ENCODE measurements at places on chromosomes 3 and 15.
A peak's percentile ranks its signal among the peaks of the same experiment; 100 is the strongest.

DNA sequence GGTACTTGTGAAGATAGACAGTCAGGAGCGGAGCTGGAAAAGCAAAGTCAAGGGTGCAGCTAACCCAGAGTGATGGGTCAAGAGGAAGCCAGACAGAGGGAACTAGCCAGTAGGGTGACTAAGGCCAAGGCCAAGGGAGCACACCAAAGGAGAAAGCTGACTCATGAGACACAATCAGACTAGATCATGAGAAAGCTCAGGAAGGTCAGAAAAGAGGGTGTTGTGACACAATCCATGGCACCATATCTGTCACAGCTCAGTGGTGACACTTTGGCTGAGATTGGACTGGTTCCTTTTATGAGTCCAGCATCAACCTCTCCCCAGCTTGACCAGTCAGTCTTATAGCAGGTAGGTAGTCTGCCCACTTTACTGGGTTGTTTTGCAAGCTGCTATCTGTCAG is 22.2 kb downstream of the P2RY1 start:
- DNase-seq, result no peak

DNA sequence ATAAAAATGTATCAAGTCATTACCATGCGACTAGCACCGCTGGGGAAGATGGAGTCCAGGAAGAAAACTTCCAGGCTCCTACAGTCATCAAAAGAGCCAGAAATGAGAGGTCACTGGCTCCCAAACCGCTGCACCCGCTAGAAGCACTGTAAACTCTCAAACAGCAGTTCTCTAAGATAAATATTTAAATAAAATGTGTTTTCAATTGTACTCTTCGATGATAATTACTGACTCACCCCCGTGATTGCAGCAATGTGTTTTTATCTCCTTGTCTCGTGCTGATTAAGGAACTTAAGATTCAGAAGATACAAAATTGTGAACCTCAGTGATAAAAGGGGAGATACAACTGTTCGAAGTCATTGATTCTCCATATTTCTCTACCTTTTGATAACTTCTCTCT is 45.8 kb upstream of the FOXP1 start:
- DNase-seq, result no peak

DNA sequence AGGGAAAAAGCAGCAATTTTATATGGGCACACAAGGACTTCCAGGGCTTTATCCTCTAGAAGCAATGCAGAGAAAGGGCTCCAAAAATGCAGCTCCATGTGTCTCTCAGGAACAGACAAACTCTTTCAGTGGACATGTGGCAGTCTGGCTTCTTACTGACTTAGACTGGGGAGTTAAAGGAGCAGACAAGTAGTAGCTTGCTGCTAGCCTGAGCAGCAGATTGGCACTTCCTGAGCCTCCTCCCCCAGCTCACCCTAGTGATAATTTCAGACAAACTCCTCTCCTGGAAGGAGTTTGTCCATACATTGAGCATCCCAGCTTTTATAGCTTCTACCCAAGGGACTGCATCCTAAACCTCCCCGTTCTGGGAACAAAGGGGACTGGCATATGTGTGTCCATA is 101.7 kb upstream of the MANF start:
- DNase-seq, result no peak

DNA sequence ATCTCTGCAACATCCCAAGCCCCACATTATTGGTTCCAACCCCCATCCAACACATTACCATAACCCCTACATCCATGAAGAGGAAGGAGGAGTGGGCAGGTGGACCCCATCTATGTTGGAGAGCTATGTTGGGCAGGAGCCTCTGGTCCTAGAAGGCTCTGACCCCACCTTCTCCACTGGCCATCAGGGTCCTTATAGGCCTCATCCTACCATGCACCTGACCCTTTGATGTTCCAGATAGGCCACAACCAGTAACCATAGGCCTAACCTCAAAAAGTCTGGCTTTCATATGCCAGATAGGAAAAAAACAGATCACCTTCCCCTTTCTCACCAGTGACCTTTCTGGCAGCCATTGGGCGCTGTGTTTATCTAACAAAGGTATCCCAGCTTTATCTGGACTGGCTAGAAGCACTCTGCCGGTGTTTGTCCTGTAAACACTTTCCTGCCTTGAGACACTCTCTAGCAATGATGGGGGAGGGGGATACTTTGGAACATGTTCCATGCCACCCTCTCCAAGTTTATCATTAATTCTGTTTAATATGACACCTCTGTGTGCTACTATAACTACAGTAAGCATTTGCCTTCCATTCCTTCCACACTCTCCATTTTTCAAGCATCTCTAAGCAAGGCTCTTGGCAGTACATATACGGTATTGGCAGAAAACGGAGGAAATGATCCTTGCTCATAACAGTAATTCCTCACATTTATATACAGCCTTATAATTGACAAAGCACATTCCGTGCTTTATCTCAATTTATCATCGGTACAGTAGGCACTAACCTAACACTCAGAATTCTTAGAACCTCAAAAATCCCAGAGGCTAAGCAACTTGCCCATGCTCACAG is 377.1 kb downstream of the VPS13C start:
- DNase-seq, result no peak

- DNase-seq, result no peak
Observed at GRCh38 chr15:93180656-93181055, 91.6 kb upstream of the RGMA start.

DNA sequence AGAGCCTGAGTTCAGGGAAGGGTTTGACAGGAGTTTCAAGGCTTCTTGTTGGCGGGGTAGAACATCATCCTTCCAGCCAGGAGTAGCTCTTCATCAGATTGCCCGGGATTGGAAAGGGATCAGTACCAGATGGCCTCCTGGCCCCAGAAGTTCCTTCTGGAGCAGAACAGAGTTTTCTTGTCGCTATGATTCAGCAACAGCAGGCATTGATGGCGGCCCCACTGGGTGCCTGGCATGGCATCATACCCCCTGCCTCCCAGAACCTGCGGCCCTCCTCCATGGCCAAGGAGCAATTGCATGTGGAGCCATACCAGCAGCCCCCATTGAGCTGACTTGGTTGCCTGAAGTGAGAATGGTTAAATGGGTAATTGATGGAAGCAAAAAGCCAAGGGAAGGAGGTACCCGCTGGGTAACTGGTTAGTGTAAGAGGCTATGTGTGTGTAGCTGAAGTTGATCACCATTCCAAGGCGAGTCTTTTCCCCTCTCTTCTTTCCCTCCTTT is 305.6 kb downstream of the PTPRG start:
- no peak for DNase-seq

DNA sequence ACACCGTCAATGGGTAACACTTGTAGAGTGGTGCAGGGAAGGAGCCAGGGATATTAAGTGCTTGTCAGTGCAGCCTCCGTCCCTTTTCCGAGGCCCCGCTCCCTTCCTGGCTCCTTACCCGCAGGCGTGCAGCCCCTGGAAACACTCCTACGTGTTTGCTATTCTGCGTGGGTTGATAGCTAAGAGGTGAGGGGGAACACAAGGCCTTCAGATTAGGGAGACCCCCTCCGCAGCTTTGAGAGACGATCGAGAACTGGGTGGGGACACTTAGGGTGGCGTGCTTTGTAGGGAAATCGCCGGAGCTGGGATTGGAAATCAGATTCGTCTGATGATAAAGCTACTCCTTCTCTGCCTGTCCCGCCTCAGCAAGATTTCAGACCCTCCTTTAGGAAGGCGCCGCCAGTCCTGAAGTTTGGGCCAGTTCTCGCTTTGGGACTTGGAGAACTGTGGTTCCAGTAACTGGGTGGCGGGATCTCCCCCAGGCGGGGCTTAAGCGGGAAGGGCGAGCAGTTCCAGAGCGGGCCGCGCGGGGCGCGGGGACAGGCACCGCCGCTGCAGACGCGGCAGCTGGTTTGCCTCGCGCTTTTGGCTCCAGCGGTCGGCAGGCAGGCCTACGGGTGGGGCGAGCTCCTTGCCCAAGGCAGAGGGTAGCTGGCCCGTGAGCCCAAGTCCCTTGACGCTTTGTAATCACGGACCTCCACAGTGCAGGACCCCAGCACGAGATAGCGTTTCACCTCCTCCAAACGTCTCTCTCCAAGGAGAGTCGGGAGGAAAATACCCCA is 8.0 kb upstream of the FAM107A start:
- DNase-seq, result peak; percentile 54

- no peak for DNase-seq
Observed at GRCh38 chr15:78047761-78048627, 29.5 kb downstream of the TBC1D2B start.

DNA sequence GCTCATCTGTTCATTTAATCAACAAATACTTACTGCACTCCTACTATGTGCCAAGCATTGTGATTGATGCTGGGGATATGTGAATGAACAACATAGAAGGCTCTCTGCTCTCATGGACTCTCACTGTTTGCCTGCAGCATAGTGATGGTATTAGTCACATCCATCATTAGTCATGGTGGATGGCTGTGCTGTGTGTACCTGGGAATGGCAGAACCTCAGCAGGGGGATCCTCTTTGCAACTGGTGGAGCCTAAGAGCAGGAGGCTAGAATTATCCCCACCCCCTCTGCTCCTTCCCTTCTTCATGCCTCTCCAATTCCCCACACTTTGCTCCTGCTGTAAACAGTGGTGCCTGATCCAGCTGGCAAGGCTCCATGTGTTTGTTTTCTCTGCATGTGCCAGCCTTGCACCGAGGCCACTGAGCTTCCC is 20.5 kb downstream of the BOC start:
- no peak for DNase-seq

DNA sequence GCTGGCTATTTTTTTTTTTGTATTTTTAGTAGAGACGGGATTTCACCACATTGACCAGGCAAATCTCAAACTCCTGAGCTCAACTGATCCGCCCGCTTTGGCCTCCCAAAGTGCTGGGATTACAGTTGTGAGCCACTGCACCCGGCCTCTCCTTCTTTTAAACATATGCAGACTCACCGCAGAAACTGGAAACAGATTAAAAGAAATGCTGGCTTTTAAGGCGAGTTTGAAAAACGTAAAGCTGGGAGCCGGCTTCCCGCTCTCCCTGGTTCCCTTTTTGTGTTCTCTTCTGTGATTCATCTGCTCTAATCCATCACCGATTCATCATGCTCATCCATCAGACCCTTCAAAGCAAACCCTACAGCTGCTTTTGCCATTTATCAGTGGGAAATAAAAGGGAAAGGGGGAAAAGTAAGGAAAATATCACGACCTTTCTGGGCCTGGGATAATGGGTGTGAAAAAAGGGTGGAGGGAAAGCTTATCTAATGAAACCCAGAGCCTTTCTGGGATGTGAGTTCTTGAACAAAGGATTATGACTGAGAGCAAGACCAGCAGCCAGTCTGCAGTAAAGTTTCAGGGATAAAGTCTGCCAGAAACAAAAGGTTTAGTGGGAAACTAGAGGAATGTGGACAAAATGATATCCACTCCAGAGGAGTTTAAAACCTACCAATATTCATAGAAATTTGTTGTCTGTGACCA is 92.3 kb upstream of the LRIG1 start:
- DNase-seq, result no peak

- no peak for DNase-seq
Observed at GRCh38 chr3:61545716-61546115, 15.7 kb upstream of the PTPRG start.

DNA sequence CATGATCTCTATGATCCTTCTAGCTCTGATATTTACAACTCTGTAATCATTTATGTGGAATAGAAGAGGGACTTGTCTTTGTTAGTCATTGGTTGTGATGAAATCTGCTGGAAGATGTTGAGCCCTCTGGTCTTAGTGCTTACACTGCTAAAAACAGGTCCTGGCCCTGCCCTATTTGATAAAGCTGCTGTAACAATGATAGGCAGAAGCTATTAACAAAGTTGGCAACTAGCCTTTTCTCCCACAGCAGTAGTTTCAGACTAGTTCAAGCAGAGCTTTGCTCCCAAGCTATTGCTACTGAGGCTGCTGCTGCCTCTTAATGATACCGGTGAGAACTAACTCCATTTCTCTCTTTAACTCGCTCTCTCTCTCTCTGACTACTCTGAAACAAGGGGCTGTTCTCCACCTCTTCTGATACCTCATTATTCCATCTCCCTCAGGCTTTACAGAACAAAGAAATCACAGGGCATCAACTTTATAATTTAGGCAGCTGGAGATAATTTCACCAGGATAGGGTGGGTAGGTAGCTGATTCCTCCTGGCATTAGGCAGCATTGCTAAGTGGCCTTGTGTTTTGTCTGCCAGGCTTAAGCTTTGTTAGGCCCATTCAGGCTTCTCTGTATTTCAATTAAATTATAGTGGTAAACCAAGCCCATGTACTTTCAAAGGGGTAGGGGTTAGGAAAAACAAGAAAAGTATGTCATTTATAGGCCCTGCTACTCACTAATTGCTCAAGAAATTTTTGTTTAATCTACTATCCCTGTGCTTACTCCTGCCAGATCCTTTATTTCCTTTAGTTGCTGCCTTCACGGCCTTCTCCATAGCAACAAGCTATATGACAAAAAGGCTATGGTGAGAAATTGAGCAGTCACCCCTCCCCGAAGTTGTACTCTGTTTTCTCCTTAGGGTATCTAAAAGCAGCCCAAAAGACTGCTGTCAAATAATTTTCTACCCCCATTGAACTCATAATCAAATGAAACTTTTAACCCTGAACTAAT is 139.6 kb downstream of the RBPMS2 start:
- no peak for DNase-seq

GRCh38 chr3:185797108-185797881 is 27.5 kb downstream of the IGF2BP2 start:
- no peak for DNase-seq

GRCh38 chr15:70530503-70530902 is 232.9 kb downstream of the UACA start:
- no peak for DNase-seq

DNA sequence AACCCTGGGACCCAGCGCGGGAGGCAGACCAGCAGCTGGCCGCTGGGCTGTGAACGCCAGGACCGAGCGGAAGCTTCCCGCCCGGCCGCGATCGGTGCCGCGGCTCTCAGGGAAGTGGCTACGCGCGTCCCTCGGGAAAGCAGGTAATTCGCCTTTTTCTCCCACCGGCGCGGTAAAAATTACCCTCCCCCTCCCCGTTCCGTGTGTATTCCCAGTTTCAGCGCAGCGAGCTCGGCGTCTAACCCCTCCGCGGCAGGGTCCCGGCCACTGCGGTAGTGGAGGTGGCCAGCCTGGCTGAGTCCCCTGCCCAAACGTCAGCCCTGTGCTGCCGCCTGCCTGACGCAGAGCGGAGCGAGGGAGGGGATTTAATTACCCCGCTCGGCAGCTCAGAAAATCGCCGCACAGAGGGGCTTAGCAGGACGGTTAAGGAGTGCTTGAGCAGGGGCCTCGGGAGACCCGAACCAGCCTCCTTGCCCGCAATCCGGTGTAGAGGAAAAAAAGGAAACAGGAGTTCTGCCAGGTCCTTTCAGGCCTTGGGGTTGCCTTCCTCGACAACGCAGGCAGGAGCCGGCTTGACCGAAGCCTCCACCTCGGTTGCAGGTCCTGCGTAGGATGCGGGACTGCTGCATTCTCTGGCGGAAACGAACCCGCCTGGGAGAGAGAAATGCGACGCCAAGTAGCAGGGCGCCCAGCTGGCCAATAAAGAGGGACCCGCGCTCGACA is 2.9 kb downstream of the GATA2 start:
- no peak for DNase-seq

DNA sequence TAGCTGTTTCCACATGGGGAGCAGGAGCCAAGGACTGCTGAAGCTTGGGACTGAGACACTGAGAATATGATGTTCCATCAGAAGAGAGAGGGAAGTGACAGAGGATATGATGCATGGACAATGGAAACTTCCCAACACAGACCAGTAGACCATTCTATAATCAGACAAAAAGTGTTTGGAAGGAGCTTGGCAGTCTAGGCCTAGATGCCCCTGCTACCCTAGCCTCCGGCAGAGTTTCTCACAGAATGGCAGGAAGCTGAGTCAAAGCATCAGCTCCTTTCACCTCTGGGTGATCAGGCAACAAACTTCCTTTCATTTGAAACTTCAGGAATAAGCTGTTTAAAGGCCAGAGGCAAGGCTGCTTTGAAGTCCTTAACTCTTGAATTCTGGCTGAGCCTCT is 222.0 kb downstream of the NEK10 start:
- no peak for DNase-seq
